ENCODE measurements at places on chromosomes 3 and 15.

DNA sequence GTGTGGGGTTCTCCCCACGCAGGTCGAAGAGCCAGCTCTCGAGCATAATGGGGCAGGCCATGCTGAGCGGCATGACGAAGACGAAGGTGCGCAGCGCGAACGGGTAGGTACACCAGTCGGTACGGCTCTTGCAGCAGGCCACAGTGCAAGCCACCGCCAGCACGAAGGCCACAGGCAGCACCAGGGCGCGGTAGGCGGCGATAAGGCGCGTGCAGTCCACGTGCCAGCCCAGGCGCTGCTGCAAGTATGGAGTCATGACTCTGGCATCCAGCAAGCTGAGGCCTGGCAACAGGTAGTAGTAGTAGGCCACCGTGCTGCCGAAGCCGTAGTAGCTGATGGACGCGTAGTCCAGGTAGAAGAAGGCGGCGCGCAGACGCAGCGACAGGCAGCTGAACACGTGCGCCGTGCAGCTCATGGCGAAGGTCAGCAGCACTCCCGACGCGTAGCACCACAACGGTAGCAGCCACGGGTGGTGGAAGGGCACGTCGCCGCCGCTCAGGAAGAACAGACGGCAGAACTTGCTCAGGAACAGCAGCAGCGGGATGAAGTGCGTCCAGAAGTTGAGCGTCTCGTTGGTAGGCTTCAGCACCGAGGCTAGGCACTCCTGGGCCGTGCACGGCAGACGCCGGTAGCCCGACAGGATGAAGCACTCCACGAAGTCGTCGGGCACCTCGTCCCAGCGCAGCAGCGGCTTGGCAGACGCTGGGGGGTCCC is 797 bp downstream of the PAQR9 start:
- DNase-seq = no peak

- no peak for DNase-seq
Measured at GRCh38 chr15:67253549-67254237, 768 bp downstream of the AAGAB start.

DNA sequence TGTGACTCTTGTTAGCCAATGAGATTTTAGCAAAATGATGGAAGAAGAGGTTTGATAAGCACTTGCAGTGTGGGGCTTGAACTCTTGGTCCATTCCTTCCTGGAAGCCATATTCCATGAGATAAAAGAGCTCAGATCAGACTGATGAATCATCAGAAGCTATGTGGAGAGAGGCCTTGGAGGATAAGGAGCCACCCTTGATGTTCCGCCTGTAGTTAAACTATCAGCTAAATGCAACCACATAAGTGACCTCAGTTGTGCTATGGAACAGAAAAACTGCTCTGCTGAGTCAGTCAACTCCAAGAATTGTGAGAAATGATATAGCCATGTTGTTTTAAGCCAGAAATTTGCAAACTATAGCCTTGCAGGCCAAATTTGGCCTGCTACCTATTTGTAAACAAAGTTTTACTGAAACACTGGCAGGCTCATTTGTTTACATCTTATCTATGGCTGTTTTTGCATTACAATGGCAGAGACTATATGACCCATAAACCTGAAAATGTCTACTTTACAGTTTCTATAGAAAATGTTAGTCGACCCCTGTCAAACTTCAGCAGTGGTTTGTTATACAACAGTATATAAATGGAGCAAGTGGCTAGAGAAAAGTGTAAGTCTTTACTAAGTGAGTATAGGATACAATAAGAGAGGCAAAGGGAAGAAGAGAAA is 27.6 kb upstream of the GAP43 start:
- DNase-seq = no peak

- DNase-seq = no peak
Measured at GRCh38 chr15:63065262-63066221, 23.0 kb downstream of the TPM1 start.

GRCh38 chr15:55221090-55222011 is 24.6 kb upstream of the RSL24D1 start:
- no peak for DNase-seq

DNA sequence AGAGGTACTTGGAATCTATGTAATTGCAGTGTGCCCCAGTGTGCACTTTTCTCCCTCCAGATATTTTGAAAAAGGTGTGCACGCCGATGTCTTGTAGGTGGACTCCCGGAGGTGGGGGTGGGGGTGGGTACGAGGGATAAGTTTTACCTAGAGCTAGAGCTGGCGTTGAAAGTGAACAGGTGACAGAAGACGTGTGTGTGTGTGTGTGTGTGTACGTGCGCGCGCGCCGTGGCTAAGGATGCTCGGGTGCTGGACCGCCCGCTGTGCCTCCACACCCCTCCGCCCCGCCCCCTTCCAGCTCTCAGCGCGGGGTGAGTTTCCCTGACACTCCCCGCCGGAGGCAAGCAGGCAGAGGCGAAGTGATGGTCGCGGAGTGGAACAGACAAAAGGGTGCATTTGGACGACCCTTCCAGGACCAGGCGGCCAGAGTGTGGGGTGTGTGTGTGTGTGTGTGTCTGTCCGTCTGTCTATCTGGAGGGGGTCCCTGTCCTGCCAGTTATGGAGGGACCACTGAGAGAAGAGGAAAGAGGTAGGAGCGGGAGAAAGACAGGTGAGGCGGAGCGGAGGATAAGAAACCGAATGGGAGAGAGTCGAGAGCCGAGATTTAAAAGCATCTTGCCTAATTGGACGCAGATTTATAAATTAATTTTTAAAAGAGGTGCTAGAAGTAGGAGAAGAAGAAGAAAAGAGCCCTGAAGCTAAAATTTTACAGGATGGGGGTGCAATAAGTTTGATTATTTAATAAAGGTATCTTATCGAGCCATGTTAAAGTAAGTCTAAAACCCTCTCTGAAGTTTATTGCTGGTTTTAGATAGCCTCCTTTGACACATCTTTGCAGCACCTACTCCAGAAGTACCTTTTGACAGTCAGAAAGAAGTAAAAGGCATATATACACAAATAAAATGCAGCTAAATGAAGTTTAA is 335.8 kb upstream of the THRB start:
- no peak for DNase-seq

- DNase-seq = no peak
Measured at GRCh38 chr3:15298504-15298903, 33.9 kb downstream of the SH3BP5 start.

DNA sequence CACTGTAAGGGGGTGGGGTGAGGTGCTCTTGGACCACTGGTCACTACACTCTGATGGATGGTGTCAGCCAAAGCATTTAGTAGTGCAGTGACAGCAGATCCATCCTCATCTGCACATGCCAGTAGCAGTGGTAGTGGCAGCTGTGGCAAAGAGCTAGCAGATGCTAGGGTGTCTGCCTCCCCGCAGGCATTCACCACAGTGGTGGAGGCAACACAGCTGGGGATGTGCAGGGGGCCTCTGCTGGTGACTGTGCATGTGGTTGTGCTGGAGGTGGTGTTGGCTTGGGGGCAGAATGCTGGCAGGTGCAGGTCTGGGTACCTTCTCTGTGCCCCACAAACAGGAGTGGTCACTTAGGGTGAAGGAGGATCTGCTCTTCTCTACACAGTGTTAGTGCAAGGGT is 19.4 kb upstream of the DCUN1D1 start:
- DNase-seq = no peak

- DNase-seq = no peak
Measured at GRCh38 chr3:52401551-52401950, 43.4 kb downstream of the SEMA3G start.

DNA sequence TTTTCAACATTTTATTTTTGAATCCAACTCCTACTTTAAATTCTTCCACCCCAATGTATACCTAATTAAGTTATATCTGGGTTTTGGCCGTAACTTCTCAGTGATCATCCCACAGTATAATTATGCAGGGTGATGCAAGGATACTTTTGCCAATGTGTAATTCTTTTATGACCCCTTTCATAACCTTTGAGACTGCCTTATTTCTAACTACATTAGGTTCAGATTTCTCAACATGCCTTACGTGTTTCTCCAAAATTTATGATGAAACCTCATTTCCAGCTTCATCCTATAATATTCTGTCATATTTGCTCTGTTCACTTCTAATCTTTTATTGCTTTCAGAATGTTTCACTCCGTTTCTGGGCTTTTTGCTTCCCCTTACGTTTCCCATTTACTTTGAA is 1229.6 kb upstream of the ALCAM start:
- DNase-seq = no peak
